Right ventricle myocardium superior (tissue), 1 donor: ENCODE measurements at places on chromosomes 6 and 20.

GRCh38 chr6:72374857-72375256 is 247.0 kb upstream of the KCNQ5 start:
- no peak for DNase-seq

- no peak for DNase-seq
Observed at GRCh38 chr6:18427296-18427695, 40.1 kb downstream of the RNF144B start.

DNA sequence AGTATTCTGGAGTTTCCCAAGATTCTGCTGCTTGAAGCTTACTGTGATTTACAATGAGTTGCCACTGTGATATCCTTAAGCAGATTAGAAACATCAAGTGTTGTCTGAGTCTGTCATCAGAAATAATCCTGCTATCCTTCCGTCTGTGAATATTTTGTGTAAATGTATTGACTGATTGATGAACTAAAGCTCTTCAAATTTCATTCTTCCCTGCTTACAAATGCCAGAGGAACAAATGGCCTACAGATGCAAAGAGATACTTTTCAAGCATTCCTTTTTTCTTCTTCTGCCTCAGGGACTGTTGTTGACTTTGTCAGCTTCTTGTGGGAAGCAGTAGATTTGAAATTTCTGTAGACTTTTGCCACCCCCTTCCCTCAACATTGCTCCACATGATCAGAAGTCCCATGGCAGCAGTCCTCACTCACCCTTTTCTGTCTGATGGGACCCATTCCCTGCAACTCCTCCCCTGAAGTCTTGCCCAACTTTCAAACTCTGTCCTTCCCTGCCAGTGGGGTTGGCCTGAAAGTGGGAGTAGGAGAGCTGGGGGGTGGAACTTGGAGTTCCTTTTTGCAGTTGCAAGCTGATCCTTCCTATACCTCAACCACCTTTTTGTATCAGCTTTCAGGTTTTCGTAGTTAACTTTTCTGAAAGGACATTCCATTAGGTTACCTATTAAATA is 38.5 kb upstream of the MLIP start:
- DNase-seq: no peak

GRCh38 chr6:55239099-55239498 is 64.8 kb downstream of the HCRTR2 start:
- DNase-seq: no peak

DNA sequence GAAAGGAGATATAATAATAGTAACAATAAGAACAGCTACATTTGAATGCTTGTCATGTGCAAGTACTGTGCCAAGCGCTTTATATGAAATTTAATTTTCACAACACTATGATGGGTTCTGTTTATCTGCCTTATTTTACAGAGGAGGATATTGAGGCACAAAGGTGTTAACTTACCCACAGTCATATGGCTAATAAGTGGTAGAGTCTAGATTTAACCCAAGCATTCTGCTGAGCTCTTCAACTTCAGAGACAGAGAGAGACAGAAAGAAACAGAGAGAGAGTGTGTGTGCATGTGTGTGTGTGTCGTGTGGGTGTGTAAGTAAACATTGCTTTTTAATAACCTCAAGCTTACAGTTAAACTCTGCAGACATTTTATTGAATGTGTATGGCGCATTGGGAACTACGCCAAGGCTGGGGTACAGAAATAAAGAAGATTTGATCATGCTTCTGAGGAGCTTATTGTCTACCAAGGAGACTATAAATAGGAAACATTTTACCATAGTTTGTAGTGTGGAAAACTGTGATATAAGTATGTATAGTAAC is 12.9 kb downstream of the TBPL1 start:
- no peak for DNase-seq

GRCh38 chr6:162181741-162182401 is 545.7 kb downstream of the PRKN start:
- no peak for DNase-seq

DNA sequence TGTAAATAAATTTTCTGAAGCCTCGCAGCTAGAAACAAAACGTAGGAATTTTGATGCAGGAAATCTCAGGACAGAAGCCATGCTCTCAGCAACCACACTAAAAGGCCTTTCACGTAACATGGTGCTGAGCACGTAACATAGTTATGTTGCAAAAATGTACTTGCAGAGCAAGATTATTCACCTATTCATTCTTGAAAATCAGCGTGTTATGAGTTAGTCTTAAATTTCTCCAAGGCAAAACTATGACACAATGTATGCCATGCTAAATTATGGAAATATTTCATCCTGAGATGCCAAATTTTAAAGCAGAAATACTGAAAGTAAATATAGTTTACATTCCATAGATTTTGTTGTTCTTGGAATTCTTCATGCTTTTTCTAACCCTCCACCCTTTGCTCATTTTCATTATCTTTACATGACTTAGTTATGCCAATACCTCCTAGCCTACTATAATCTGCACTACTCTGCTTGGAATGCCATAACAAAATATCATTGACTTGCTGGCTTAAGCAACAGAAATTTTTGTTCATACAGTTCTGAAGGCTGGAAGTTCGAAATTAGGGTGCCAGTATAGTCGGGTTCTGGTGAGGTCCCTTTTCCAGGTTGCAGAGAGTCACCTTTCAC is 179.8 kb upstream of the BMP5 start:
- no peak for DNase-seq

DNA sequence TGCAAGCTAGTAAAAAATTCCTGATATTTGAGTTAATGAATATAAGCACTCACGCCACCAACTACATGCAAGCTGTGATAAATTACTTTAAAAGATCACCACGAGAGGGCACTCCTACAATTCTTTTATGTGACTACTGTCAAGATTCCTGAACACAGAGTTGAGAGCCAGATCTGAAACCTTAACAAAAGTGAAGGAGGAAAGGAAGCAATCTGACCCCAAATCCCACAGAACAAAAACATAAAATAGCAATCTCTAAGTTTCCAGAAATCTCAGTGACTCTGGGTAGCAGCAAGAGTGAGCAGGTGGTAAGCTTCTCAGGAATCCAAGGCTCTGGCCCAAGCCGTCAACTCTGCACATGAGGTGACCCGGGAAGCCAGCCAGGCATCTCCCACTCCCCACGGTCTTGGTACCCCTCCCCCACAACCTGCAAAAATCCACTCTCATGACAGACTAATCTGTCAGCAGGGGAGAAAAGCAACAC is 55.1 kb downstream of the STAU1 start:
- no peak for DNase-seq

GRCh38 chr6:143515061-143515760 is 3.7 kb upstream of the FUCA2 start:
- DNase-seq: peak; percentile 76

DNA sequence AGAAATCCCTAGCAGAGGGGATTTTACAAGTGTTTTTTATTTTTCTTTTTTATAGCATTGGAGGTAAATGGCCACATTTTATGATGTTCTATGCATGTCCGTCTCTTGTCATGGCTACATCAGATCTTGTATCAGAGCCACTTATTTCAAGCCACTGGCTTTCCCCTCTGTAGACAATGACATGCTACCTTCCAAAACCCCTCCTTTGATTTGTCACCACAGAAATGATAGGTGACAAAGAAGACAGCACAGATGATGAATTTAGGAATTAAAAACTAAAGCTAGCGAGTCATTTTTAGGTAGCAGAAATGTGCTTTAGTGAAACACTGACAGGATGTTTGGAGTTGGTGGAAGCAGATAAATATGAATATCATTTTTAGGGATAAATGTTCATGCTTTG is 20.8 kb downstream of the PLCB1 start:
- no peak for DNase-seq

DNA sequence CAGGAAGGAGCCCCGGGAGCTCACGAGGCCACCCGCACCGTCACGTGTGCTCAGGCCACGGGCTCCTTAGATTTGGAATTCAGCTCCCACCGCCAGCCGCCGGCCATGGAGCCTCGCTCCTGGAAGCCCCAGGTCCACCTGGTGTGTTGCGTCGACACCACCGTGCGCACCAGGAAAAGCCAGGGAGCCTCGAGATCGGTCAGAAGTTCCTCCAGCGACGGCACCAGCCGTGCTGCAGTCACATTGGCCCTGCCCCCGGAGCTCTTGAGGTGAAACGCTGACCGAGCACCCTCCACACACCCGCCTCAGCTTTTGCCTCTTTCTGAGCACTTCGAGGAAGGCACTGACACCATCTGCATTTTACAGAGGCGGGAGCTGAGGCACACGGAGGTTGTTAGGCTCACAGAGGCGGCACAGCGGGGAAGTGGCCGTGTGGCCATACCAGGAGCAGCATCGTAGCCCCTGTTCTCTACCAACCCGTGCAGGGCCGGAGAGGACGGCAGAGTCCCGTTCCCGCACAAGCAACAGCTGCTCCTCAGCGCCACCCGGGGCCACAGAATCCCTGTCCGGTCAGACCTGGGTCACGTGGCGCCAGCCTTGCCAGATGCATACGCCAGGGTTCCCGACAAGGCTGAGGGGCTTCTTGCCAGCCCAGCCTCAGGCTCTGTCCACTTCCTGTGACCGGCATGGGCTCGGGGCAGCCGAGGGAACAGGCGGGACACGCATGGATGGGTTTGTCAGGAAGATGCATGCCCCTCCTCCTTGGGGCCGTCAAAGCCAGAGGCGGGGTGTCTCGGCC is 7.6 kb downstream of the NKAIN4 start:
- peak; percentile 50 for DNase-seq

DNA sequence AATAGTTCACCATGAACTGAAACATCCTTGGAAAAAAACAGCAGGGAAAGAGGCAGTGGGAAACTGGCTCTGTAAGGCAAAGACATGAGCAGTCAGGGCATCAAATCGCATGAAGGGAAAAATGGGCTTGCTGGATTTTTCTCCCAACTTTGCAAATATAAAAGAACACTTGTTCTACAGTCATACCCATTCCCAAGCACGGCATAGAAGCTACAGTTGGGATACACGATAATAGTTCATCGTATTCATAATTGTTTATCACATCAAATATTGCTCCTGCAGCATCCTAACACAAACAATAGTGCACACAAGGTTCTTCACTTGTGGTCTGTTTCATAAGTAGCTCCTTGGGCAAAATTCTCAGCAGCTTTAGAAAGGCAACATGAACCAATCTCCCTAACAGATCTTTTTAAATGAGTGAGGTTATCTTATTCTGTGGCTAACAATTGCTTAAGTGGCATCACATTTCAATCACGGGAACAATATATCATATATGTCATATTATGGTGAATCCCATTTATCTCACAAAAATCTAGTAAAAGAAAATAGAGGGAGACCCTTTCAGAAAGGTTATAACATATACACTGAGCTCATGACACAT is 243.9 kb downstream of the PKHD1 start:
- DNase-seq: no peak

GRCh38 chr6:15073344-15073789 is 172.5 kb upstream of the JARID2 start:
- no peak for DNase-seq

GRCh38 chr6:87308970-87309369 is 13.4 kb upstream of the SMIM8 start:
- no peak for DNase-seq

GRCh38 chr20:57469418-57470211 is 55.3 kb downstream of the CTCFL start:
- peak; percentile 77 for DNase-seq

DNA sequence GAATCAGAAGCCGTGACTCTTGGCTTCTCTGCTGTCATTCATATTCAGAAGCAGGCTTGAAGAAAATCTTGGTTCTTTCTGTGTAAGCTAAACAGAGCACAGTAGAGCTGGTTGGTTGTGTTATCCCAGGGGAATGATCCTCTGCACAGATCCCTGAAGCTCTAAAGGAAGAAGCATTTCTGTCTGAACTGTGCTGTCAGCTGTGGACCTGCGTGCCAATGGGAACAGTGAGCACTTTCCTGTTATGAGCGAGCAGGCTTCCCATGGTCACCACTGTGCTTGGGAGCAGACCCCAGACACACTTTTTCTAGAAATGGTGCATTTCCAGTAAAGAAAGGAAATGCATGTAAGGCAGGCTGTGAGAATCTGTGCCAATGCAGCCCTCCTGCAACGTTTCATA is 490.2 kb downstream of the EPM2A start:
- no peak for DNase-seq

DNA sequence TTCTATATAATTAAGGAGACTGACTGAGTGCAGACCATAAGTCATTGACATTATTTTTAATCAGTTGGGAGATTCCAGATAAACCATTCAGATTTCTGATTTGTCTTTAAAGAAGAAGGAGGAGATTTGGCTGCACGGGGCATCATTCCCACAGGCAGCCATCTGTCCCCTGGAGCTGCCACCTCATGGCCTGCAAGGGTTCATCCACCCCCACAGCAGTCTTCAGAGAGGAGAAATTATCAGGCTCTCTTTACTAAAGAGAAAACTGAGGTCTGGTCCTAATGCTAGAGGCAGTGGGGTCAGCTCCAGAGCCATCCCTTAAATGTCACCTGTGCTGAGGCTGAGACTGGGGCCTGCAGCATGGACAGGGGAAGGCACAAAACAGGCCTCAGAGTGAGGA is 501.3 kb upstream of the SULF2 start:
- DNase-seq: no peak

- no peak for DNase-seq
Observed at GRCh38 chr6:169783401-169783800, 32.0 kb downstream of the ERMARD start.

DNA sequence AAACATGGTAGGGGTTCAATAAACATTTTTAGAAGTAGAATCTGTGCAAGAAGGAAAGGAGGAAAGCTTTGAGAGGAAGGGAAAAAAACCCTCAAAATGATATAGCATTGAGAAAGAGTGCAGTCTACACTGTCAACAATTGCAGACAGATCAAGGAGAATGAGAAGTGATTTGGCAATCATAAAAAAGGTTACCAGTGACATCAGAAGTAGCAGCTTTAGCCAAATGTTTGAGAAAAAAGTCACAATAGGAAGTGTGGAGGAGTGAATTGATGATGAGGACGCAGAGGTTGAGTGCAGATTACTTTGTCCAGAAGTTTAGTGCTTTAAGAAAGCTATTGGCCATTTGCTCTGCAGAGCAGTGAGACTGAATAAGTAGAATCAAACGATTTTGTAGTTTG is 155.0 kb downstream of the GJA1 start:
- no peak for DNase-seq

DNA sequence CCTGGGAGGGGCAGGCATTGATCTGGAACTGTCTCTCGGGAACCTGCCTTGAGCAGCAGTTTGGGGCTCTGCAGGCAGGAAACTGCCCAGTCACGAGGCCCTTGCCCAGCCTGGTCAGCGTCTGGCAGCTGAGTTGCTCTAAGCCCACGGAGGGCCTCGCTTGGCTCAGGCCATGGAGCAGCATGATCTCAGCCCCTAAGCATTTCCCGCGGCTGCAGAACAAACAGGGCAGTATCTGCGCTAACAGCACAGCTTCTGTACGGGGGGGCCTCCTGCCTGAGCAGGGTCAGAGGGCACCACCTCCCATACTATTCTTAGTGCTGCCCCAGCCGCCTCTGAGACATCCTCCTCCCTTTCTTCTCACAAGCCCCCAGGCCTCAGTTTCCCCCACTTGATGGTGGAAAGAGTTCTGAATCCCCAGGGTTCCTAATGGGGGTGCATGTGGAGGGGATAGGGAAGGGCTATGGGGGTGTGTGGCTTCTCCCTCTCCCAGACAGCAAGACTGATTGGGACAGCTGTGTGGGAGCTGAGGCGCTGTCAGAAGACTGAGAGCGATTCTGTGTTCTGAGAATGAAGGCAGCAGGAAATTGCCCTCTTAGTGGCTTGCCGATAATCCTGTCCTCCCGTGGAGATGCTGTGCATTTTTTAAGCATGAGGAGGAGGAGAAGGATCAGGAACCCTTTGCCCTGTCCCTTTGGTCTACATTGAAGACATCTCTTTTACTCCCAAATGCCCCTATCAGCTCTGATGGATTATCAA is 46.4 kb downstream of the MOCS1 start:
- peak; percentile 87 for DNase-seq
